Lung microvascular endothelial cell (primary cell): ENCODE measurements at places on chromosomes 5 and 9. TPM values are rescaled to one million over a fixed set of nuclear protein-coding genes. Genes with fewer than 3 reads are reported as not detected.

Gene GCNT1
- 5.0 and 11.1 TPM in 2 replicates for total RNA-seq

Gene PSAT1
- 7.0 and 10.3 TPM in 2 replicates for total RNA-seq

Gene IL4
- total RNA-seq, result not detected in 2 replicates

- no peak for DNase-seq
These were observed 112.7 kb upstream of the NREP start for GRCh38 chr5:111869681-111870080.

GRCh38 chr9:125418404-125418803 is 156.8 kb downstream of the GAPVD1 start:
- no peak for DNase-seq

Gene GABRA6
- under 0.01 TPM in 1 of 2 replicates, not detected in the other for total RNA-seq

Gene PCDHGC5
- under 0.01 and 0.40 TPM in 2 replicates for total RNA-seq

Gene PDCD1LG2
- 1.4 and 1.5 TPM in 2 replicates for total RNA-seq

GRCh38 chr5:14595189-14595588 is 13.6 kb downstream of the OTULINL start:
- no peak for DNase-seq

GRCh38 chr9:74630228-74630627 is 133.1 kb downstream of the RORB start:
- DNase-seq, result no peak

Gene BAAT
- total RNA-seq, result not detected in 2 replicates

DNA sequence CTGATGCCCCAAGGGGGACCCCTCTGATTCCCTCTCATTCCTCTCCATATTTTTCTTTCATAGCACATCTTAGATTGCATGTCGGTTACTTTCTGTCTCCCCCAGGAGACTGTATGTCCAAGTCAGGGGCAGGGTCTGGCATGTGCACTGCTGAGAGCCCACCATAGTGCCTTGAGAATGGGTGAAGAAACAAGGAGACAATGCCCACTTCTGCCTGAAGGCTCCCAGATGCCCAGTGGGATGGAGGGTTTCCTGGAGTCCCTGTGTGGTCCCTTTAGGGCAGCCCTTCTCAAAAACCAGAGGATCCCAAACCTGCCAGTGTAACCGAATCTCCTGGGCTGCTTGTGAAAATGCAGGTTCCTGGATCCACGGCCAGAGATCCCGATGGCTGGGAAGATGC is 126.5 kb upstream of the LARP1 start:
- DNase-seq, result no peak

- DNase-seq, result peak; percentile 7
These were observed 156.3 kb upstream of the FST start for GRCh38 chr5:53323943-53324642.

Gene SMIM32
- total RNA-seq, result not detected in 2 replicates

Gene FBP2
- total RNA-seq, result not detected in 2 replicates

- no peak for DNase-seq
These were observed 14.7 kb upstream of the CPEB4 start for GRCh38 chr5:173873306-173873922.

Gene PLPPR1
- total RNA-seq, result under 0.01 TPM in 1 of 2 replicates, not detected in the other

DNA sequence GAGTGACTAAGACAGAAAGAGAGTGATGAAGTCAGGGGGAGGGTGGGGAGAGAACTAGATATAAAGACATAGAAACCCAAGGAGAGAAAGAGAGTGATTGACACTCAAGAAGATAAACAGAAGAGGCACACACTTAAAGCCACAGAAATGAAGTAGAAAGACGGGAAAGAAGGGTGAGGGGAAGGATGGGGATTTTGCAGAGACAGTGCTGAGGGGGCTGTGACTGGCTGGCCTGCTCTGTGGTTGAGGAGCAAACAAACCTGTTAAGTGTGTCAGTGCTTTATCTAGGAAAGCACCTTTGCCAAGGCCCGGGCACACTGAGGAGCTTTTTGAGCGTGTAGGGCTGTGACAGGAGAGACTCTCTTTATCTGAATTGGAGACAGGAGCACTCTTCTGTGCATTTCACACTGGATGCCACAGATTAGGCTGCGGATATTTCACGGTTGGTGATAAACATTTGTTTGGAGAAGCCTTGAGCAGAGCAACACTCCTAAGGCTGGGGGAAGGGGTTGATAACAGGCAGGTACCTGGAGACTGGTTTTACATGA is 109.1 kb downstream of the DOCK2 start:
- DNase-seq, result no peak

GRCh38 chr5:14930486-14930885 is 58.9 kb upstream of the ANKH start:
- DNase-seq, result no peak

DNA sequence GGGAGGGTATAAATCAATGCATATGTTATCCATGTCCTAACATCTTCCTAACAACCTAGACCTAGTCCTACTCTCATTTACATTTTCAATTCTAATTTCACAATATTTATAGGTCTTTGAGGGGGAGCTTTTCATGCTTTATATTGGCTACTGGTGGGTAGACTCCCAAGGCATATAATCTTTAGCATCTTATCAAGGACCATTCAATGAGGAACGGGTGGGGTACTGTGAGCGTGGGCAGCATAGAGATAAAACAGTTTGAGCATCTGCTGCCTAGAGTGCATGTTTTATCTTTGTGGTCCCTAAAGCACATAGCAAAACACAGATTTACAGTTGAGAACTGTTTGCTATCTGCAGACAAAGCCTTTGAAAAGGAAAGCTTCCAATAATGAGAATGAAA is 427.6 kb upstream of the WWC1 start:
- DNase-seq, result no peak

DNA sequence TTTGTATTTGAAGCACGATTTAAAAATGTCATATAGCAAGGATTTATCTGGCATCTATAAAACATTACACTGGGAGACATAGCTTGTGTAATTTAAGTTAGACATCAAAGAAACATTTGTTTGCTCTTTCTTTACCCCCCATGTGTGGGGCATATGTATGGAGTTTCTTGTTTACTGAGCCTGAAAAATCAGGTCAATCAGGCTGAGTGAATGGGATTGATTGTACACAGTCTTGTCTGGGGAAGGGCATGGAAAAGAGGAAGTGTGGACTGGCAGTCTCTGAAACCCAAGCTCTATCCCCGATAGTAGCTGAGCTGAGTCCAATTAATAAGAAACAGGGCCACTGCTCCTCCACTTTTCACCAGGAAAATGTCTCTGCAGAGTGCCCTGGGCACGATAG is 49.4 kb downstream of the SLC46A2 start:
- DNase-seq, result no peak

- no peak for DNase-seq
These were observed 391.0 kb downstream of the TMEM232 start for GRCh38 chr5:110335361-110336066.

DNA sequence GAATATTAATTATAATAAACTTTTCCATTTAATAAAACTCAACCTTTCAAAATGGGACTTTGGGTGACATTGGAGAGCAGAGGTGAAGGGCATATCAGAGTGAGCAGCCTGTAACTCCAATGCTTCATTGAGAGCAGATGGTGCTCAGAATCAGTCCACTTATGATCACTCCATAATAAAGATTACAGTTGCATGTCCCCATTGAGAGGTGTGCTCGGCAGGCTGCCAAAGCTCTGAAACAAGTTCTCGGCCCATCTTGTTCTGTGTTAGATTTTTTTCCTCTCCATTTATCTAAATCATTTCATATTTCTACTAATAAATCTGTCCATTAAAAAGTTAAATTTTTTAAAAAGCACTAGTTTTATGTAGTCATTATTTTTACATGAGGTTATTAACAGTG is 1786.4 kb upstream of the WWC1 start:
- no peak for DNase-seq

GRCh38 chr5:139952574-139952973 is 90.5 kb downstream of the NRG2 start:
- no peak for DNase-seq

DNA sequence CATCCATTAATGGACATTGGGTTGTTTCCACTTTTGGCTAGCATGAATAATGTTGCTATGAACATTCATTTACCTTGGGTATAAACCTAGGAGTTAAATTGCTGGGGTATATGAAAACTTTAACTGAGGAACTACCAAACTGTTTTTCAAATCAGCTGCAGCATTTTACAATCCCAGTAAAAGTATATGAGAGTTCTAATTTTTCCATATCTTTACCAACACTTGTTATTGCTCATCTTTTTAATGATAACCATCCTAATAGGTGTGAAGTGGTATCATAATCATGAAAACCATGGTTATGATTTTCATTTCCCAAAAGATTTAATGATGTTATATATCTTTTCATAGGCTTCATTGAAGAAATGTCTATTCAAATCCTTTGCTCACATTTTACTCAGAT is 15.5 kb upstream of the FBXO38 start:
- no peak for DNase-seq

DNA sequence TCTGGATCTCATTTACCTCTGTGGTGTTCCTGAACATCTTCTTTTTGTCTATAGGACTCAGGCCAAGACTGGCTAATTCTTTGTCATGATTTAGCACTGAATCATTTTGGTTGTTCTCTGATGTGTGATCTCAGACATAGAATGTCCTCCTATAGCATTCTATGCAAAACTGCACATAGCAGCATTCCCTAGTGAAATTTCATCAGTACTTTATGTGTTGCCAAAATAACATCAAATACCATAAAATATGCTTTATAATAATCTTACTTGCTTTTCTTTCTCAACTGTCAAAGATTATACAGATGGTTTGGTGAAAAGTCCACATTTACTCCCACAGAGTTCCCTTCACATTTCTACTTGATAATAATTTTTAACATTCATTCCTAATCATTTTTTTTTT is 115.7 kb upstream of the MPDZ start:
- no peak for DNase-seq

DNA sequence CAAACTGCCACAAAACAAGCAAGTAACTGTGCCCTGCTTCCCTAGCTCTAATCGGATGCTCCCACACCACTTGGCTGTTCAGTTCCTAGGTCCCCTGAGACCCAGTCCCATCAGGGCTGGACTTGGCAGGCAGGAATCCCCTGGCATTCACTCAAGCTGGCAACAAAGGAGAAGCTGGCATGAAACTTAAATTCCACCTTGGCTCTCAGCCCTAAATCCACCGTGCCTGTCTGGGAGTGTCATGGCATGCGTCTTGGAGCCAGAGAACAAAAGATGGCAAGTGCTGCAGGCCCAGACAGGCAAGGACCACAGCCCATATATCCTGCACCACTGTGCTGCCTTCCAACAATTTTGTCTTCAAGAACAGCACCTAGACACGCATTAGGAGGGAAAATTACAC is 38.2 kb downstream of the ETF1 start:
- DNase-seq, result no peak

Gene IL9
- not detected in 2 replicates for total RNA-seq

DNA sequence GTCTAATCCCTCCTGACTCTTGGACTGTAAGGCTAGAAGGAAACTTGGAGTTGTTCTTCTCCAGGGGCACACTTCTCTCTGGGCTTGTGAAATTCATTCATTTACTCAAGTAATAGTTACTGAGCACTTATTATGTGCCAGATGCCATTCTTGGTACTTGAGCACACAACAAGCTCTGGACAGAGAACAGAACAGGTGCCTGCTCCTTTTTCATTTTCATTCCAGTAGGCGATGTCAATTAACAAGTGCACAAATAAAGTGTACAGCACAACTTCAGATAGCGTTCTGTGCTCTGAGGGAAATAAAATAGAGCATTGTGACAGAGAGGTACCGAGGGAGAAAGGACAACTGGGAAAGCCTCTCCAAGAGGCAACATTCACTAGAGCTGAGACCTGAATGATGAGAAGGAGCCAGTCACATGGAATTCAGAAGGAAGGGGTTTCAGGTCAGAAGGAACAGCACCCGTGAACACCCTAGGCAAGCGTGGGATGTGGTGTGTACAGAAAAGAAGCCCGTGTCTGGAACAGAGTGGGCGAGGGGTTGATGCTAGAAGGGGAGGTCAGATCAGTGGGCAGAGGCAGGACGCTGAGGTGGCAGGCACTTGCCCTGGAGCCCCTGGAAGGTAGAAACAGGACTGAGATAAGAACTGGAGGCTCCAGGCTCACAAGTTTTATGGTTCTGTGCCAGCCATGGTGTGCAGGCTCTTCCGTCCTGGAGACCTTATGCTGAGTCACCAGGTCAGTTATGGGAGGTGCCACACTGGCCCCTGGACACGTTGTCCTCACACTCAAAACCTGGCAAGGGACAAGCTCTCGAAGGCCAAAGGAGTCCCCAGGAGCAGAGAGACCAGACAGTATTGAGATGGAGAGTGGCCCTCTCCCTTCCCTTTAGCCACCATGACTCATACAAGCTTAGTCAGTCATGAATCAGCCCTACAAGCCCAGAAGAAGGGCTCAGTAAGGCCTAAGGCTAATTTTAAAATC is 7.2 kb upstream of the ABLIM3 start:
- peak; percentile 85 for DNase-seq

Gene PTGDS
- 0.22 and 0.79 TPM in 2 replicates for total RNA-seq

DNA sequence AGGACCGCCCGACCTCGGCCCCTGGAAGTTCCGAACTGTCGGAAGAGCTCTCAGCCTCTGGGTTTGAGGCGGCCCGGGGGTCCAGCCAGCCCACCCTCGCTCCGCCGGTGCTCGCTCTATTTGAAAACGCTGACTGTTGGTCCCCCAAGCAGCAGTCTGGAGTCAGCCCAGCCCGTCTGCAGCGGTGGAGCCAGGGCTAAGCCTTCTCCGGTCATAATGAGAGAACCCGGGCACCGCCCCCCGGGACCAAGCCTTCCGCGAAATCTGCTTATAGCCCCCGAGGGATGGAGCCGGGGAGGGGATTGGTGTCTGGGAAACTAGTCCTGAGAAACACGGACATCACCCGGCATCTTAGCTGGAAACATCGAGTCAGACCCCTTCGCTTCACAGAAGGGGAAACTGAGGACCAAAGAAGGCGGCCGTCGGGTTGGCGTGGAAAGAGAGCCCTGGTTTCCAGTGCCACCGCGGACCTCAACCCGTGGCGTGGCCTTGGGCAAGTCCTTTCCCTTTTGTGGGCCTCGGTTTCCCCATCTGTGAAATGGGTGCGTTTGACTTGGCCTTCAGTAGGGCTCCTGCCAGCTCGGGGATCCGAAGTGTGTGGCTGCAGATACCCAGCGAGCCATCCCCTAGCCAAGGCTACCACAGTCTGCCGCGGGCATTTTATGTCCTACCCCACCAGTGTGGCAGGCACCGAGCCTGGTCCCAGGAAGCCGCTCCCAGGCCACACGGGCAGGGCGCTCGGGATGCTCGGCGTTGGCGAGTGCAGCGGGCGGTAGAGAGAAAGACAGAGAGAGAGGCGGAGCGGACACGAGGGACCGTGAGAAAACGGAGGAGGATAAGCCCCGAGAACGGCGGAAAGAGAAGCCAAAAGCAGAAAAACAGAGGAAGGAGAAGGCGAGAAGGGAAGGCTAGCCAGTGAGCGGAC is 857 bp downstream of the ADAM19 start:
- DNase-seq, result peak; percentile 36

DNA sequence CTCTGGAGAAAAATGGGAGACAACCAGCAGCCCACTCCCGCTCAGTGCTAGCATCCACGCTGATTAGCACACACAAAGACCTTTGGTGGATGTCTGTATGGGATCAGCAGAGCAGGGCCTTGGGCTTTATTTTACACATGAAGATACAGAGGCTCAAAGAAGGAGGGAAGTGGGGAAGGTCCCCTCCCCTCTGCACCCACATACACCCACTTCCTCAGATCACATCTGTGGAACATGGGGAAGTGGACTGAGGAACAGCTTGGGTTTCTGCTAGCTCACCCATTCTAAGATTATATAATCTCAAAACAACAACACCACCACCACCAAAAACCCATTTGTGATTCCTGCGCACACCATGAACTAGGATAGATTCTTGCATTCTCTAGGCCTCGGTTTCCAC is 14.0 kb downstream of the GGTA1 start:
- no peak for DNase-seq
